ENCODE measurements at places on chromosomes 13 and 19. TPM values are rescaled to one million over a fixed set of nuclear protein-coding genes. Genes with fewer than 3 reads are reported as not detected.

GRCh38 chr19:4866595-4867424, 657 bp downstream of the PLIN3 start:
- ATAC-seq, result no peak

DNA sequence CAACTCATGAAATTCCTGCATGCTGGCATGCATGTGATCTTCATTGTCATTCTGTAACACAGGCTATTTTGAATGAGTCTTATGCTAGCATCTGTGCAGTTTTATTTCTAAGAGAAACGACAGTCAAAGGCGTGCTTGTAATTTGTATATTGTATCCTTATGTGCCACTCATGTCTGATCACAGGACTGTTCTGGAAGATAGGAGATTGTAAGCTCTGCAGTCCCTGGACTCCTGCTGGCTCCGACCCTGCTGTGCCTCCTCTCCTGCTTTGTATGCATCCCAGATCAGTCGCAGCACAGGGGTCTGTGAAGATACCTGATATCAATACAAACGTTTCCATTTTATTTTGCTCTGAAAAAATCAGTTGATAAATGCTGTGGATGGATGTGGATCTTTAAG, 653.1 kb downstream of the LIG4 start:
- ATAC-seq, result peak; percentile 92

DNA sequence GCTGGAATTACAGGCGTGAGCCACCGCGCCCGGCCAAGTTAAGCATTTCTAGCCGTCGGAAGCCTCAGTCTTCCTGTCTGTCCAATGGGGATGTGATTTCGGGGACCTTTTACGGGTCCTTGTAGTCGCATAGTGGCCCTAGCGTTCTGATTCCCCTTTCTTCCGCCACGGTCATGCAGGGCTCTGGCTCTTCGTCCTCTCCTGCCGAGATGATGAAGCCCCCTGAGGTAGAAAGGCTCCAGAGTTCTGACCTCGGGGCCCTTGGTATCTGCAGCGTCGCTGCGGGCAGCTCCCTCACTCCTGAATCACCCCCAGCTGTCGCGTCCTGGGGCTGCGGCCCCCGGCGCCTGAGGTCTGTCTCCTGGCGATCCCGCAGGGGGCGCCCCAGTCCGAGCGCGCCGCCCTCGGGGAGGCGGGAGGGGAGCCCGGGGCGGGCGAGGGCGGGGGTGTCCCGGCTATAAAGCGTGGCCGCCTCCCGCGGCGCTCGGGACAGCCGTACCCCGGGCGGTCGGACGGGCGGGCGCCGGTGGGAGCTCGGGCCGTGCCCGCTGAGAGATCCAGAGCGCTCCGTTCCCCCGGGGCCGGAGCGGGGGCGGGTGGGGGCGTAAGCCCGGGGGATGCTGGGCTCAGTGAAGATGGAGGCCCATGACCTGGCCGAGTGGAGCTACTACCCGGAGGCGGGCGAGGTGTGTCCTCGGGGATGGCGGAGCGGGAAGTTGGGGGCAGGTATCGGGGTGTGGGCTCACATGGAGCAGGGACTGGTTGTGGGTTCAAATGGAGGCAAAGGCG, at the start of gene FOXA3:
Gene FOXA3 (plus strand): TSS at position 487 of the 789 bp plus-strand sequence. CDS start 131 bp downstream, at position 618.
- peak; percentile 23 for ATAC-seq

Gene PLEKHA4
- total RNA-seq, result 2.5 TPM

DNA sequence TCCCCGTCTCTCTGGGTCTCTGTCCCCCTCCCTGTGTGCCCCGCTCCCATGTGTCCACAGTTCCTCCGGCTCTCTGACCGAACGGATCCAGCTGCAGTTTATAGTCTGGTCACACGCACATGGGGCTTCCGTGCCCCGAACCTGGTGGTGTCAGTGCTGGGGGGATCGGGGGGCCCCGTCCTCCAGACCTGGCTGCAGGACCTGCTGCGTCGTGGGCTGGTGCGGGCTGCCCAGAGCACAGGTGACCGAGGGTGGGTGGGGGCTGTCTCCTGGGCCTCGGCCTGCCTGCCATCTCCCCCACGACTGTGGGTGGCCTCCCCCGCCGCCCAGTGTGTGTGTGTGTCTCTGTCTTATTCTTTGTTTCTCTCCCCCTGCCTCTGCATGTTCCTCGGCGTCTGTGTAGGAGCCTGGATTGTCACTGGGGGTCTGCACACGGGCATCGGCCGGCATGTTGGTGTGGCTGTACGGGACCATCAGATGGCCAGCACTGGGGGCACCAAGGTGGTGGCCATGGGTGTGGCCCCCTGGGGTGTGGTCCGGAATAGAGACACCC, 10.3 kb downstream of the TRPM4 start:
- no peak for ATAC-seq

- ATAC-seq, result no peak
These were observed 673.4 kb upstream of the ARGLU1 start for GRCh38 chr13:107241381-107241780.

DNA sequence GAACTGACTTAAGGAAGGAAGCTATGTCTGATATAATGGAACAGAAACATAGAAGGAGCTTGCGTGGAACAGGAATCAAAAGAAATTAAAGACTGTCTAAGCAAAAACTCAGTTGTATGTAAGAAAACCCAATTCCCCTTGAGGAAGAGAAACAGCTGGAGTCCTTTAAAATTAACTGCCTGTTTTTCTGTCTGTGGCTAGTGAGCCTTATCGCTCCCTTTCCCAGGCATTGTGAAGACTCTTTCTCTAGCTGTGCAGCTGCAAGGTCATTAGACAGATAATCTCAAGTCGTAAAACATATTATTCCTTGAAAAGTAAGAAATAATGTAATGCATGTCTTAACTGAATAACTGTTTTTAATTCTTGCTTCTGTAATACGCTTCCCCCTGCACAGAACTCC, 39.7 kb upstream of the IGSF23 start:
- ATAC-seq, result no peak

DNA sequence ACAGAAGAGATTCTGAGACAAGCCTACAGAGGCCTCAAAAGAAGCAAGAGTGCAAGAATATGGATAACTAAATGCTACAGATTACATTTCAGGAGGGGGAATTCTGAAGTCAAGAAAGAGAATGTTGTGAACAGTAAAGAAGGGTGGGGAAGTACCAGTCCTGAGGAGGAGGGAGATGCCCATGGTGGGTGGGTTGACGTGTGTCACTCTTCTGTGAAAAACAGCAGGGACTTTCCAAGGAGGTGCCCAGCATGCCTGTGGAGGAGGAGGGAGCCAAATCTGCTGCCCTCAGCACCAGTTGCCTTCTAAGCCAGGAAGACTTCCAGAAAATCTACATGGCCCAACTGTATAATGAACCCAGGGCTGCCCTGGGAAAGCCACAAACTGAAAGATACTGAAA, 87.7 kb downstream of the SGCG start:
- no peak for ATAC-seq

Gene SCN1B
- 0.87 TPM for total RNA-seq

DNA sequence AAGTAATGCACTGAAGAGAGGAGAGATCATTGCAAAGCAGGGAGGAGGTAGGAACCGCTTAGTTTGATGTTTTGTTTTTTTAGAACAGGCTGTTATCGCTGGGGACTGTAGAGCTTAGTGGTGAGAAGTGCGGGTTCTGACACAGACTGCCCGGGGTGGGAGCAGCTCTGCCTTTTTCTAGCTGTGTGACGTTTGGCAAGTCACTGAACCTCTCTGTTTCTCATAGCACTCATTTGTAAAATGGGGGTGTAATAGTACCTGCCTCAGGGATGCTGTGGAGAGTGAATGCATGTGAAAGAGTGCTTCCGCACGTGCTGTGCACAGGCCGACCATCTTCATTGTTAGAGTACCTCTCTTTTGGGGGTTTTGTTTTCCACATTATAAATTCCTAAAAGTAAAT, 19.3 kb downstream of the PRAM1 start:
- no peak for ATAC-seq

DNA sequence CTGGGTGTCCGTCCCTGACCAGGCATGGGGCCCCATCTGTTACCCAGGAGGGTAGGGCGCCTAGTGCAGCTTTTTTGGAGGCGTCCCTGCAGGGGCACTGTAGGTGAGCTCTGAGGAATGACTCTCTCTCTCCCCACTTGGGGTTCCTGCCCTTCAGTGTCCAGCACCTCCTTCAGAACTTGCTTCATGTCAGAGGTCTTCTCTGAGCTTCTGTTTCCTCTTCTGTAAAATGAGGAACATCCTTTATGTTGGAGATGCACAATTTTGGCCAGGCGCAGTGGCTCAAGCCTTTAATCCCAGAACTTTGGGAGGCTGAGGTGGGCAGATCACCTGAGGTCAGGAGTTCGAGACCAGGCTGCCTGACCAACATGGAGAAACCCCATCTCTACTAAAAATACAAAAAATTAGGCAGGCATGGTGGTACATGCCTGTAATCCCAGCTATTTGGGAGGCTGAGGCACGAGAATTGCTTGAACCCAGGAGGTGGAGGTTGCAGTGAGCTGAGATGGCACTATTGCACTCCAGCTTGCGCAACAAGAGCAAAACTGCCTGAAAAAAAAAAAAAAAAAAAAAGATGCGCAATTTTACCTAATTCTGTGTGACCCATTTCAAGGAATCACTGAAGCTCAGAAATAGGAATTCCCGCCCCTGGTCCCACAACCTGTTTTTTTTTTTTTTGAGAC, 15.2 kb upstream of the PIK3R2 start:
- no peak for ATAC-seq

GRCh38 chr19:10730932-10731331, 13.1 kb downstream of the DNM2 start:
- ATAC-seq, result no peak

DNA sequence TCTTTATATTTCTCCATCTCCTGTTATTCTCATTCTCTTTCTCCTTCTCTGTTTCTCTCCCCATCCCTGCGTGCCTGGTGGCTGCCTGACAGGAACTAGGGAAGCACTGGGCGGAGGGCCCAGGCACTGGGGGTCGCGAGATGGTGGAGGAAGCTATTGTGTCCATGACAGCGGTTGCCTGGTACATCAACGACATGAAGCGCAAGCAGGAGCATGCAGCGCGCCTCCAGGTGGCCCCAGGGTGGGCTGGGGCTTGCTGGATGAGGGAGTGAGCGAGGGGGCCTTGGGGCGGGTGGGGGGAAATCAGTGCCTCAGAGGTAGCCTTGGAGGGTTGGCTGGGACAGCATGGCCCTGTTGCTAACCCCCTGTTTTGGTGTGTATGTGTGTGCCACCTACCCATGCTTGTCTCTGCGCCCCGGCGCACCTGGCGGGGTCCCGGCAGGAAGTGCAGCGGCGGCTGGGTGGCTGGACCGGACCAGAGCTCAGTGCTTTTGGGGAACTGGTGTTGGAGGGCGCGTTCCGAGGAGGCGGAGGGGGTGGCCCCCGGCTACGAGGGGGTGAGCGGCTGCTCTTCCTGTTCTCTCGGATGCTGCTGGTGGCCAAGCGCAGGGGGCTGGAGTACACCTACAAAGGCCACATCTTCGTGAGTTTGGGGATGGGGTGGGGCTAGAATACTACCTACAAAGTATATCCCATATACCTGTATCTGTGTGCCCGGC, 5.2 kb downstream of the PLEKHG2 start:
- ATAC-seq, result no peak

Gene PDCD5
- total RNA-seq, result 189 TPM
